HuH-7.5 (cell line): ENCODE measurements at places on chromosomes 6 and 20.
A peak's percentile ranks its signal among the peaks of the same experiment; 100 is the strongest.

GRCh38 chr6:119205911-119206618 is 127.6 kb upstream of the FAM184A start:
- DNase-seq: no peak

DNA sequence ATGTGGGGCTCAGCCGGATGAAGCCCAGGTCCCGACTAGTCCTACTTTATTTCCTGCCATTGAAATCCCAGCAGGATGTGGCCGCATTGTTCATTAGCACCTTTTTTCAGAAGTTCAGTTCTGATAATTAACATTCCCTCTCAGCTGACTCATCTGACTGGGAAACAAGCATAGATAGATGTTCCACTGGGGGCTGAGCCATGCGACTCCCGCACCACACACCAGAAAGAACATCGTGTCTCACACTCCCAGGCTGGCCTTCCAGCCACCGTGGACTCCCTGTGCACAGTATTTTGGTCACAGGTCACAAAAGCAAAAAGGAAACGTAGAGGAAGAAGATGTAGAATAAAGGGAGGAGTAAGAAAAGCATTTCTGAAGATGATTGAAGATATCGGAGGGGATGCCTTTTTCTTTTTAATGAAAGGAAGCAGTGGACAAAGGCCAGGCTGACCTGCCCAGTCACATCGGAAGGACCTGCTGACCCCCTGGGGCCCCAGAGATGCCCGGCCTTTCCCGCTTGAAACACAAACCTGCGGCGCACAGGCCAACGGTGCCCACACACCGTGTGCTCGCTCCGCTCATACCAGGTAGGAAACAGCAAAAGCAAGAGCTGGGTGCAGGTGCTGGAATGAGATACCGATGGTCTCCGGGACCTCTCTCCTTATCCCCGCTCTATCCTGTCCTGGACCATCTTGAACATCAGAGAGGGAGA is 11.8 kb downstream of the RPS6KA2 start:
- no peak for DNase-seq

- DNase-seq: no peak
These were observed 93.7 kb downstream of the MYO6 start for GRCh38 chr6:75842732-75843131.

DNA sequence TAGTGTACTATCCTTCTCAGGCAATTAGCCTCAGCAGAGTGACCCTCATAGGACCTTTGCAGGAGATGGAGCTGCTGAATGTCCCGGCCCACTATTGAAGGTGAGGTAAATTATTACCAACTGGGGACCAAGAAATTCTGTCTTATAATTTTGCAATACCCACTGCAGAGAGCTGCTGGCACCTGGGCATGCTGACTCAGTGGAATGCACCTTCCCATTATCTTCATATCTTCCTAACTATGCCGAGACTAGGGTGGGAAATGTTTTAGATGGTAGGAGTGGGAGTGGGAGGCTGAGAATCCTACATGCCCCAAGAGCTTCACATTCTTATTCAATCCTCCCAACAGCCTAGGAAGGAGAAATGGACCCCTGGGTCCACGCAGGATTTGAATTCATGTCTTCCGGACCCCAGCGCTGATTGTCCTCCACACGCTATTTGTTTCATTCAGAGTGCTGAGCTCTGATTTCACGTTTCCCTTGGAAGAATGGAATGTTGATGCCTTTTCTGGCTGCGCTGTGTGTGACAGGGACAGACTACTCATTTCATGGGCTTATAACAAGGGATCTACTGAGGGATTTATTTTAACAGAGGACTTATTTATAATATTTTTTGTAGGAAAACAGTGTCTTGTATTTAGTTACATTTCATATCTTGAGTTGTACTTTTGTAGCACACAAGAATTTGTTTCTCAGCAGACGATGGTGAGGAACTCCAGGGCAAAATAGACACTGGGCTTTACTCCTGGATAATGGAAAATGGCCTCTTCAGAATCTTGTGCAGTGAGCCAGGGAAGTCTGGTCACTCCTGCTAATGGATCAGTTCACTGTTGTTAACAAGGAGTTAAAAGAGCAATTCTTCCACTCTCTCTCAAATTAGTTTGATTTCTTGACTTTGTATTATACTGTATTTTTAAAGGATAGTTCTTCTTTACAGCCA is 66.4 kb downstream of the FYN start:
- no peak for DNase-seq

DNA sequence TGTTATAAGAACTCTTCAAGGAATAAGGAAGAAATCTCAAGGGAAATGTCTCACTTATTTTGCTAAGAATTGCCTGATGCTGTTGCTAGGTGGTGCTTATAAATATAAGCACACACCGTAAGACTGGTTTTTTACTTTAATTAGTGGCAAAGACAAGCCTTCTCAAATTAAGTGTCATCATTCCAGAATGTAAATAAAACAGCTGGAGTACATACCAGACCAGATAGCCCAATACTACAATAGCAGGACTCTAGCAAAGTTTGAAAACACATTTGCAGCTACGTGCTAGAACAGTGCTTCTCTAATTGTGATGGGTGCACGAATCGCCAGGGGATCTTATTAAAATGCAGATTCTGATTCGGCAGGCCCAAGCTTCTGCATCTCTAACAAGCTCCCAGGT is 6.8 kb downstream of the CNKSR3 start:
- DNase-seq: no peak

- no peak for DNase-seq
These were observed 56.7 kb downstream of the TRERF1 start for GRCh38 chr6:42394881-42395620.

DNA sequence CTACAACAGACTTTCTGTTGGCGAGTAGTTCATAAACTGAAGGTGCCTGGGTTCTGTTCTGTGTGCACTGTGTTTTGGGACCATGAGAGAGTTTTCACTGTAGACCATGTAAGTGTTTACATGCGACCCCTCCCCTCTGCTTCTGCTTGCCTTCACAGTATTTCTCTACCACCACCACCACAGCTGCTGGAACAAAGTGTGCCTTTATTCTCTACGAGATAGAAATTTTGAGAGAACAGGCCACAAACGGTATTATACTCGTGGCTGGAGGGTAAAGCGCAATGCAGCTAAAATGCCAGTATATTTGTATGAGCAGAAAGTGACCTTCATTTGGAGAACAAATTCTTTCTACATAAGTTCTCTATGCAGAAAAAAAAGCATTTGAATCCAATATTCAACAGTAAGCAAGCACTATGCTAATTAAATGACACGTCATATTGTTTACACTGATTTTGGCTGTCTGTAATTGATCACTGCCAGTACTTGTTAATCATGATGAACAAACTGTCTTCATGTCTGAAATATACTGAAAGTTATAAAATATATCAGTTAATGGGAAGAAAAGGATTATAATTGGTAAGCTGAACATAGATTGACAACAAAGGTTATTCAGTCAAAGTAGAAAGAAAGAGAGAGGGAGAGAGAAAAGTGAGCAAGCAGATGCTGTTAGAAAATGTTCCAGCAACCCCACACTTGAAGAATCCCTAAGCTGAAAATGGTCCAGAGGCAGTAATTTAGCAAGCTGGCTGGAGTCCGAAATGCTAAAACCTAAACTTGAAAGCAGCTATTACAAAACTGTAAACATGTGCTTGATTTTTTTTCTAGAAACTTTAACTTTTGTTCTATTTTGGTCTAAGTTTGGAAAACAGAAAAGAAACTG is 8.8 kb downstream of the CLDN20 start:
- DNase-seq: no peak

DNA sequence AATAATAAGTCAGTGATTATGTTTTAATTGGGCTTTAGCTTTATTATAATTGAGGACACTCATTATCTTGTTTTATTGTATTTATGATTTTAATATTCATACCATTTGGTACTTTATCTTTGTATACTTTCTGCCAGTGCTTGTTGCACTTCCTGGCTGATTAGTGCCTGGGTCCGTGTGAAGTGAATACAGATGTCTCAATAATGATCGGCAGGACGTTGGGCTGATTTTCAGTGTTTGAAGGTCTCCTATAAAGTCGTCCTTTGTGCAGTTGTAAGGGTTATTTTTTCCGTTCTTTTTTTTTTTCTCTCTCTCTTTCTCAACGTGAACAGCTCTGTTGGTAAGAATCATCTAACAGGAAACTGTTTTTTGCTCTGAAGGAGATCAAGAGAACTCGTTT is 450.0 kb upstream of the POU3F2 start:
- DNase-seq: no peak

DNA sequence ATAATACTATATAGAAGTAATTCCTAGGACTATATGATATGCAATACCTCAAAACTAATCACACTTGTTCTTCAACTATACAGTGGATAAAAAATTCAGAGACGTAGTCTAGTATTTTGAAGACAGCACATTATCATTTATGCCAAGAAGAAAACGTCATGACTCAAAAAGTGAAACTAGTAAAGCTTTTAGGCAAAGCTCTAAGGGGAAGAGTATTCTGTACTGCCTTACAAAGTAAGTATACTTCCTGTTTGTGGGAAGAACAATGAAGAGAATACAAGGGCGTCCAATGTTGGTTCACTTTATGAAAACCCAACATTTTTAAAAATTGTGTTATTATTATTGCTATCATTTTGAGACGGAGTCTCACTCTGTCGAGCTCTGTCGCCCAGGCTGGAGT is 27.9 kb downstream of the LOC128125822 start:
- no peak for DNase-seq

DNA sequence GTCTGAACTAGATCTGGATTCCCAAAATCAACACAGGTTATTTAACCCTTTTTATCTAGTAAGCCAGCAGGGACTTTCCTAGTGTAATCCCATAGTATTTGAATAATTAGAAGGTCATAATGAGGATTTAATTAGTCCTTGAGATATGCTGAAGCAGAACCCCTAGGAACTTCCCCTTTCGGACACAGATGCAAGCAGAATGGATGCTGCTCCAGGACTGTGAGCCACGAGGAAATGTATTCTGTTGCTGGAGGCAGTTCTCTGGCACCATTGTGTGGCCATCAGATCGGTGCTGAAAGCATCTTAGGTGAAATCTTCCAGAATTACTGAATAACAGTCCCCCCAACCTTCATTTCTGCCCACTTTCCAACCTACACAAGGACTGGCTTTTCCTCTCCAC is 206.9 kb downstream of the TMEM242 start:
- no peak for DNase-seq

DNA sequence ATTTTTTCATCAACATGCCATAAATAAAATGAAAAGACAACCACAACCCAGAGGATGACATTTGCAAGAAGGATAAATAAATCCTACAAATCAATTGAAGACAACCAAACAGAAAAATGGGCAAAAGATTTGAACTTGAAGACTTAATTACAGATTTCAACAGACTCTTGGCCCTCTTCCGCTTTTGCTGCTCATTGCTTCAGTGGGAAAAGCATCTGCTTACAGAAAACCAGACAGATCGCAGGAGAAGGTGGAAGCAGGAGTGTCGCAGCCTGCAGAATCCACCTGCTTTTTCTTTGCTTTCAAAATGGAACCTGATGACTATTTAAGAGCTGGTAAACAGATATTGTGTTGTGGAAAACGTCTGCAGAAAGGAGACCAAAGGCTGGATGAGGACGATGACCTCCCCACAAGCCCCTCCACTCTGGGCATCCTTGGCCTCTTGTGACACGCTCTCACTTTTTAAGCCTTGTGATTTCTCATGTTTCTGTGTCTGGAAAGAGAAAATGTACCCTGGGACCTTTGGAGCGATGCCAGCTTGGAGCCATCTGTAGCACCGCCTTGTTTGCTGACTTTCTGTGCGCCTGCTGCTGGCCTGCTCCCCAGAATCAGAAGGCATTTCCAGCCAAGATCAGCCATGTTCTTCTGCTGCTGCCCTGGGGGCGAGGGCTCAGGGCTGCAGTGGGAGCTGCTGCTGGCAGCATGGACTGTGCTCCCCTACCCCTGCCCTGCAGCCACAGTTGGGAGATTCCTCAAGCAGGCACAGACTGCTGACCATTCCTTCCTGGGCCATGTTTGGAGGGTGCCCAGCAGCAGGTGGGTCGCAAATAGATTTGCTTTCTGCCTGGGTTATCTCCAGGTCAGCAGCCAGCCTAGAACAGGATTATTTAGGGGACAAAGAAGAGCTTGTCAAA is 3.6 kb upstream of the CSTL1 start:
- no peak for DNase-seq

DNA sequence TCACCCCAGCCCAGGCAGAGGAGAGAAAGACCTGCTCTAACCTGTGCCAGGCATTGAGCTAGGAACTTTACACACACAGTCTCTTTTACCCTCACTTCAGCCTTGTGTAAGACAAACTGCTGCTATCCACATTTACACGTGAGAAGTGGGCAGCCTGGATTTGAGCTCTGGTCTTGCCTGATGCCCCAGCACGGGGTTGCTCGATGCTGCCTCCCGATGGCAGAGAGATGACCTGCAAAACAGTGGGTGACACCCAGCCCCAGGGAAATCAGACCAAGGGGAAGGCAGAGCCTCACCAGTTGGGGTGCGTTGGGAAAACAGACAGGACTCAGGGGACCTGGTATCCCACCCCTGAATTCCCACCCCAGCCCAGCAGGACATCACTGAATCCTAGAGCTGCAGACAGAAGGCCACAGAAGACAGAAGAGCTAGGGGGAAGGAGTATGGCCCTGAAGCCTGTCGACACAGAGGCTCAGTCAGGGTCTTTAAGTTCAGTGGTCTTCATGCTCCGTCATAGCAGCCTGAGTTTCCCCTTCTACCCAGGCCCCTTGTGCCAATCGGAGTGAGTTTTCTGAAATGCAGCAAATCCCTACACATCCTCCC is 990 bp downstream of the BPI start:
- DNase-seq: peak; percentile 32

DNA sequence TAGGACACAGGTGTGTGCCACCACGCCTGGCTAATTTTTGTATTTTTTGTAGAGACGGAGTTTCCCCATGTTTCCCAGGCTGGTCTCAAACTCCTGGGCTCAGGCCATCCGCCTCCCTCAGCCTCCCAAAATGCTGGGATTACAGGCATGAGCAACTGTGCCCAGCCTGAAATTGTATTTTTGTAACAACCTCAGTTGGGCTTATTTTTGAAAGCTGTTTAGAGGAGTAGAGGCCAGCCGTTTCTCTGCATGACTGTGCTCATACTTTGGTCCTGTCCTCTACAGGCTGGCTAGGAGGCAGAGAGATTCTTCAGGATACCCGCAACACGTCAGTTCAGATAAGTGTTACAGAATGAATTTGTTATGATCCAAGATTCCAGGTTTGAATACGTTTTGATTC is 22.1 kb downstream of the CAGE1 start:
- DNase-seq: no peak

DNA sequence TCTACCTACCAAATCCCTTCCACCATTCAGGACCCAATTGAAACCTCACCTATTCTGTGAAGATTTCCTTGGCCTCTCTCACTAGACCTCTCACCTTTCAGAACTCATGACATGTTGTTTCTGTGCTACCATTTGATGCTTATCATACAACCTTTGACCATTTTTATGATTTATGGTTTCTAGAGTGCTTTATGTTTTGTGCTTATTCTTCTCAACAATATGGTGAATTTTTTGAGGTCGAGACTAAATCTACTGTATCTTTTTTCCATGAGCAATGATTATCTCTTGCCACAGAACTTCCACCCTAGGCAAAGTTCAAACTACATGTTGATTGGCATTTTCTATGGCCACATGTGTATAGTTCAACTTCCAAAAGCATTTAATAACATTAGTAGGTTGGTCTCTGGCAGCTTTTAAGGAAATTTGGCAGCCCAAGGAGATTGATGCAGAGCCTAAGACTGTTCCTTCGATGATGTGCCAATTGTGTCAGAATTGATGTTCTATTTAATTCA is 84.9 kb downstream of the OLIG3 start:
- no peak for DNase-seq

- no peak for DNase-seq
These were observed 134.8 kb downstream of the GJA10 start for GRCh38 chr6:90028995-90029635.

- DNase-seq: no peak
These were observed 39.8 kb upstream of the TGM3 start for GRCh38 chr20:2255926-2256531.

GRCh38 chr6:3259491-3259958 is 778 bp downstream of the PSMG4 start:
- peak; percentile 48 for DNase-seq

- no peak for DNase-seq
These were observed 168.5 kb upstream of the AKAP12 start for GRCh38 chr6:151071295-151071694.
